LHCN-M2 (cell line): ENCODE measurements at places on chromosomes 2 and 18. TPM values are rescaled to one million over a fixed set of nuclear protein-coding genes. Genes with fewer than 3 reads are reported as not detected.

PAX8 gene
- total RNA-seq: 2.3 and 4.2 TPM in 2 replicates

PUS10 gene
- total RNA-seq: 4.1 and 5.2 TPM in 2 replicates

DNA sequence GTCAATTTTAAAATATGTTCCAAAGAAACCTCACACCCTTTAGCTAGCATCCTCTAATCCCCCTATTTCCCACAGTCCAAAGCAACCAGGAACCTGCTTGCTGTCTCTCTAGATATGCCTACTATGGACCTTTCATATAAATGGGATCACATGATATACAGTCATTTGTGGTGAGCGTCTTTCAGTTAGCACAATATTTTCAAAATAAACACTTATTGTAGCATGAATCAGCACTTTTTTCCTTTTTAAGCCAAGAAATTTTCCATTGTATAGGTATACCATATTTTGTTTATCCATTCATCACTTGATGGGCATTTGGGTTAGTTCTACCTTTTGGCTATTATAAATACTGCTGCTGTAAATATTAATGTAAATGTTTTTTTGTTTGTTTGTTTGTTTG, 223.0 kb upstream of the DOK6 start:
- DNase-seq: no peak

DNA sequence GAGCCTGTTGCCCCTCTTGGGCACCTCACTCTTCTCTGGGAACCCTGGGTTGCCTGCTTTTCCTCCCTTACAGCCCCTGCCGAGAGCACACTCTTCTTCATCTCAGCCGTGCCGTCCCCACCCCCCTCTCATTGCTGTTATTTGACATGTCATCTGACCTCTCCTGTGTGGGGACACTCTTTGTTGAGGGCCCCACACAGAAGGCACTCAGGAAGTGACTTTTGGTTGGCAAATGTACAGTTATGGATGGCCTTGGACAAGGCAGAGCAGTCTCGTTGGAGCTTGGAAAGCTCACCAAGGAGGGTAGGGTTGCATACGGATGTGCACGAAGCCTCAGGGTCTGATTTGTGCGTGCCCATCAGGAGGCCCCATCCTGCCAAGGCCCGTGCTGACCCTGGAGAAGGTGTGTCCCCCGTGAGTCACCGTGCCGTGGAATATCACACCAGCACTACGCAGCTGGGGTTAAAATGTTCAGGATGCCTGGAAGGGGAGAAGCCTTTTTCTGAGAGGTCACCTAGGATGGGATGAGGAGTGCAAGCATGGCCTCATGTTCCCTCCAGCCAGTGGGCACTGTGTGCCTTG, 93.9 kb downstream of the CTIF start:
- no peak for DNase-seq

DNA sequence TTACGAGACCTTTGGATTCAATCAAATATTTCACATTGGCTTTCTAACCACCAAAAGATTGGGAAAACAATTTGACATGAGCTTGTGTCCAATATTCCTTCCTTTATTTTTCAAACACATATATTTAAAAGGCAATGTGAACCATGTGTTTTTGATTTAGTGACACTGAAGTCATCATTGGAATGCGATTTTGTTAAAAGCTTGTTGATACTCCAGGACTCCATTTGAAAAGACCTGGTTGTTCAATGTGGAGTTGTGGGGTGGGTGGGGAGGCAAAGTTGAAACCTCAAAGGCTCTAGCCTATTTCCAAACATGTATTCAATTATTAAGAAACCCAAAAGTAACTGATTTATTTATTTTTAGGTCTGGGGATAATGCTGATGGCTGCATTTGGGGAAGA, 114.1 kb upstream of the TRIB2 start:
- DNase-seq: no peak
